Left colon (tissue), 2 donors: ENCODE measurements at places on chromosomes 16 and 17.

- DNase-seq, result peak; percentile 45
Observed at GRCh38 chr16:88315543-88316105, 67.1 kb upstream of the ZNF469 start.

- no peak for DNase-seq
Observed at GRCh38 chr17:45918241-45918745, 23.9 kb downstream of the MAPT start.

DNA sequence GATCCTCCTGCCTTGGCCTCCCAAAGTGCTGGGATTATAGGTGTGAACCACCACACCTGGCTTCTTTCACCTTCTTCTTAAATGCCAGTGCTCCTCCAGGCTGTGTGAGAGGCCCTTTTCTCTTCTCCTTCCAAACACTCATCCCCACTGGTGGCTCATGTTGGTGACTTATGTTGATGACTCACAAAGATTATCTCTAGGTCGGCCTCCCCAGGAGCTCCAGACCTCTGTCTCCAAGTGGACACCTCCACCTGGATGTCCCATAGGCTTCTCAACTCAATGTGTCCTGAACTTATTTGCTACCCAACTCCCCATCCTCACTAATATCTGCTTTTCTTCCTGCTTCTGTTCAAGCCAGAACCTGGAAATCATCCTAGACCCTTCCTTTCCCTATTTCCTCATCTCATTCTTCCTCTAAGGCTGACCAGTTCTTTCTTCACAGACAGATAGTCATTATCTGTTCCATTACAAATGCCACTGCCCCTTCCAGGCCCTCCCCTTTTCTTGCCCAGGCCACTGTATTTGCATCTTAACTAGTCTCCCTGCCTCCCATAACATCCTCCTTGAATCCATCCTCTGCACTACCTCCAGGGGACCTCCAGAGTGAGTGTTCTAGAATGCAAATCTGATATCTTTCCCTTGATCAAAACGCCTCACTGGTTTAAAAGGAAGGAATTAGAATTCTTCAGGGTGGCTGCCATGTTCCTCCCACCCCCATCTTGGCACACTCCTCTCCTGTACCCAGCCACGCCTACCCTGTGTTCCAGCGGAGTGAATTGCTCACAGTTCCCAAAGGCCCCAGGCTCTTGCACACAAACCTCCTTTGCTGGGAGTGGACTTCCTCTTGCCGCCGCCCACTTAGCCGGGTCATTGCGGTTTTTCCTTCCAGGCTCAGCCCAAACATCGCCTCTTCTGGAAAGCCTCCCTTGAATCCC lies 34.8 kb upstream of the FBXO47 start:
- DNase-seq, result peak; percentile 64

DNA sequence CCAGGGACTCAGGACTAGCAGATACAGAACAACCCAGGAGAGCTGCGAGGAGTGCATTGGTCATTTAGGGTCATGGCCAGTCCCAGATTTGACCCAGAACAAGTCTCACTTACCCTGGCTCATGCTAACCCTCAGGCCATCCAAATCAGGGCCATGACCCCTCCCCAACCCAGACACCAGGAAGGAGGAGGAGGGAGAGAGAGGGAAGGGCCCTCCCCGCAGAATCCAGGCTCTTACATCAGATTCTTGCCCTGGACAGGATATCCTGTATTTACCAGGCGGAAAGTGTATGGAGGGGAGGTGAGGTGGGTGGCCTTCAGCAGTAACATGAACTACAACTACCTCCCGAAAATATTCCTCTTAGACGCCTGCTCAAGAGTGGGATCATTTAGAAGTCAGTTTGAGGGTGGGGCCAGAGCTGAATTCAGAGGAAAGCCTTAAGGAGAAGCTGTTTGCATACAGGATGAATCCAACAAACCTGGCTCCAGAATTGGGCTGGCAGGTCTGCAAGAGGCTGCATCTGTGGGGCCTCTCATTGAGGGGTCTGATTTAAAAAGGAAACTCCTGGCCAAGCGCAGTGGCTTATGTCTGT lies 2.1 kb downstream of the VAT1 start:
- no peak for DNase-seq

DNA sequence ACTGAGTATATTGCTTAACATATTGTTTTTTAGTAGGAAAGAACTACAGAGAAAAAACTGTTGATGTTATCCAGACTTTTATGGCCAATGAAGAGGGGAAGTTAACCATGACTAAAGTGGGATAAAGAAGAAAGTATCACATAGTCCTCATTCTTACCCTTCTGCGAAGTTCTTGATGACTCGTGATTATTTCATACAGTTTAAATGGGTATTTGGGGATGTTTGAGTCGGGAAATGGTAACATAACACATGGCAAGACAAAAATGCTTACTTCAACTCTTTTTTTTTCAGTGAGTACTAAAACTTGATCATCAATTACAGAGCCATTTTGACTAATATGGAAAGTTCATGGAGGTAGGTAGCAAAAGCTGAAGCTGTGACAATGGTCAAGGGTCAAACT lies 4.9 kb downstream of the POLG2 start:
- DNase-seq, result no peak

DNA sequence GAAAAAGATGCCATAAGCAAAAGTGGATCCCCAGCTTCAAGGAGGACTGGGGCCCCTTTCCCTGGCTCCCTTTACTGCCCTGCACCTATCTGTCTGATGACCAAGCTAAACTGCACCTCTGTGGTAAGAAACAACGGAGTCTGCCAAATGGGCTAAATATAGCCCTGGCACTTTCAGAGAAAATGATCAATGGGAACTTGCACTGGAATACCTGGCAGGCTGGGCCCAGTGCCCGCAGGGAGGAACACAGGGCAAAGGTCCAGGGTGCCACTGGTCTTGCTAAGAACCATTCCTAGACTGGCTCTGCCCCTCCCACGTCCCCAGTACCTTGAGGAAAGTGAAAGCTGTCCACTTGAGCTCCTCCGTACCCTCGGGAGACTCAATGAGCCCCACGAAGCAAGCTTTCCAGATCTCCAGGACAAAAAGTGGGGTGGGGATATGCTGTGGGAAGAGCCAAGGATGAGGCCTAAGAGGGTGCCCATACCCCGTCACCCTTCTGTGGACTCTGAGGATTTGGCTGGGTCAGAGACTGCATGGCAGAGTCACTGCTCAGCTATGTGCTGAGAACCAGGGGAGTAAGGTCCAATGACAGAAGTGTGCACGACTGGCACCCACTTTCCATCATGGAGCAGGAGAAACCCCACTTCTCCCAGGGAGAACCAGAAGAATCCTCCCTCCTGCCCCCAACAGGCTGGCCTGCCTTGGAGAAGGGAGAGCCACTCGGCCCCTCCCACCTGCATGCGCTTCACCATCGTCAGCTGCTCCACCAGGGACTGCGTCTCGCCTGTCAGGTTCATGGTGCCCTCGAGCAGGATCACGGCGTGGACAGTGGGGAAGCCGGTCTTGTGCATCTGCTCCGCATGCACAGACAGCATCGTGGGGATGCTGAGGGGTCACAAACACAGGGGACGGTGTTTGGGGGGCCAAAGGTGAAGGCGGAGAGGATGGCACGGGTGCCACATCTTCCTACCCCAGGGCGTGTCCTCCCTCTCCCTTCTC lies 17.4 kb downstream of the CSF3 start:
- peak; percentile 93 for DNase-seq

- no peak for DNase-seq
Observed at GRCh38 chr16:13438064-13438463, 481.9 kb upstream of the ERCC4 start.

DNA sequence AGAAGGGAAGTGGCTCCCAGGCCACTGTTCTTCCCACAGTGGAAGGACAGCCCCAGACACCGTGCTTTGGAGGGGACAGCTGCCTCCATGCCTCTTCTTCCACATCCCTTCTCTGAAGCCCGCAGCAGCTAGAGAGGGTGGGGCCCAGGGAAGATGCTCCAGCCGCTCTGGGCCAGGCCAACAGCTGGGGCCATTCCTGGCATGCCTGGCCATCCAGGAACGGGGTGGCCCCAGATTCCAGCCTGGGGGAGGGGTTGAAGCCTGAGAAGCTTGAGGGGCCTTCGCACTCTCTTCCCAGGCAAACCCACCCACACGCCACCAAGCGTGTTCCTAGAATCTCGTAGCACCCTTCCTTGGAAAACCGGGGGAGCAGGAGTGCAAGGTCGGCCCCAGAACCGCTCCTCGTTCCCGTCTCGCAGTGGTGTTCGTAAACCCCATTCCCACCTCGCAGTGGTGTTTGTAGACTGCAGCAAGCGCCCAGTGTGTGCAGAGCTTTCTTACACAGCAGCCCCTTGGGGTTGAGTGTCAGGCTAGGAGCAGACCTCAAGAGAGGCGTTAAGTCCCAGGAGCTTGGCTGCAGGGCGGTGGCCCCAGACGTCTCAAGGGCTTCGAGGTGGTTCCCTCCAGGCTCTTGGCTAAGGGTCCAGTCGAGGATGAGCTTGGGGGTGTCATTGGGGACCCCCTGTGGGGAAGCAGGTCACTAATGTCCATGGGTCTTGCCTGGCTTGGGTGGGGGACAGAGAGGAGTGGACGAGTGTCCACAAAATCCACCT lies 2.7 kb downstream of the CDH15 start:
- DNase-seq, result no peak
